ENCODE measurements at places on chromosomes 4 and X. TPM values are rescaled to one million over a fixed set of nuclear protein-coding genes. Genes with fewer than 3 reads are reported as not detected.

NKAP gene
- total RNA-seq, result 4.8 TPM

NEIL3 gene
- 1.9 TPM for total RNA-seq

PAGE2B gene
- total RNA-seq, result not detected

GRCh38 chr4:146655521-146655856 lies 16.8 kb downstream of the POU4F2 start:
- no peak for DNase-seq

- DNase-seq, result no peak
These were observed 43.7 kb downstream of the MAGEB16 start for GRCh38 chrX:35841872-35842271.

GRCh38 chrX:106791495-106791894 lies 11.0 kb upstream of the TBC1D8B start:
- no peak for DNase-seq

- DNase-seq, result no peak
These were observed 1048.0 kb downstream of the PDHA2 start for GRCh38 chr4:96887857-96888256.

DNA sequence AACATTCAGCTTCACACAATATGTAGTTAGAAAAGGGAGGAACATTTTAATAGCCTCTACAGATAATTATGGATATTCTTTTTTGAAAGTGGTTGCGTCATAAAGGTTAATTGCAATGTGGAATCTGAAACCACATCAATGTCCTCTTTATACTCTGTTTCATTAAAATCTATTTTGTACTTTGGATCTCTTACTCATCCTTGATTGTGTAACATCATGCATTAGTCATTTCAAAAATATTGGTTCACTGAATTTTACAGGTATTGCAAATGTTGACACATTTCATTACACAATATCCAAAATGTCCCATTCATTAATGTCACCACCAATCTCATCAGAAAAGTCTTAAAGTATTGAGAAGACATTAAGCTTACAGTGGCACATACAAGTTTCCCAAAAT lies 62.7 kb upstream of the USP9X start:
- no peak for DNase-seq

DNA sequence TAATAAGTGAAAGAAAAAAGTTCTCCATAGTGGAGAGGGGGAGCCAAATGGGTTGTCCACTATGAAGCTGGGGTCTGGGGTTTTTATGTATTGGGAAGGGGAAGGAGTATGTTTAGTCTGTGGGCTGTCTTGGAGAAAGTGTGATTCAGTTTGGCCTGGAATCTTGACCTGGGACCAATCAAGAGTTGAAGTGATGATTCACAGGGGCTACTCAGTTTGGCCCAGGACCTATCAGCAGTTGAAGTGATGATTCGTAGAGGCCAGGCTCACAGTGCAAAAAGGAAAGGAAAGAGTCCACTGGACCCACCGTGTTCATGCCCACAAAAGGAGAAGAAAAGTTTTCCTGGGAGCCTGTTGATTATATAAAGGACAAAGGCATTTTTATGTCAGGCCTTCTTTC lies 47.3 kb upstream of the RAB9B start:
- DNase-seq, result no peak

- DNase-seq, result no peak
These were observed 311 bp downstream of the RNF113A start for GRCh38 chrX:119871245-119871598.
